ENCODE measurements at places on chromosomes 6 and 20. TPM values are rescaled to one million over a fixed set of nuclear protein-coding genes. Genes with fewer than 3 reads are reported as not detected.

MAS1 gene
- not detected for total RNA-seq

NRN1 gene
- 56.3 TPM for total RNA-seq

FILIP1 gene
- 21.1 TPM for total RNA-seq

PGC gene
- total RNA-seq: not detected

Data from dermis blood vessel endothelial cell (primary cell).